Heart left ventricle (tissue), 16 donors: ENCODE measurements at places on chromosomes 13 and 19. TPM values are rescaled to one million over a fixed set of nuclear protein-coding genes. Genes with fewer than 3 reads are reported as not detected.

SIGLEC7 gene
- polyA plus RNA-seq: 1.0 TPM

RUBCNL gene
- 0.29 TPM for polyA plus RNA-seq

HIF3A gene
- 80.9 TPM for polyA plus RNA-seq

ZNF578 gene
- polyA plus RNA-seq: 1.9 TPM

ZNF177 gene
- polyA plus RNA-seq: 1.8 TPM

NTN5 gene
- polyA plus RNA-seq: not detected

PTGIR gene
- polyA plus RNA-seq: 2.7 TPM

RGL3 gene
- polyA plus RNA-seq: 2.2 TPM

NXNL1 gene
- not detected for polyA plus RNA-seq

TLE6 gene
- polyA plus RNA-seq: 1.4 TPM

PSG1 gene
- not detected for polyA plus RNA-seq

SOHLH2 gene
- polyA plus RNA-seq: 0.15 TPM

ATP8B3 gene
- 0.42 TPM for polyA plus RNA-seq

MIER2 gene
- polyA plus RNA-seq: 22.2 TPM

B3GNT8 gene
- 5.0 TPM for polyA plus RNA-seq

KLK14 gene
- 0.17 TPM for polyA plus RNA-seq

ADGRE2 gene
- 0.83 TPM for polyA plus RNA-seq

DKKL1 gene
- polyA plus RNA-seq: 0.24 TPM

KLC3 gene
- 0.32 TPM for polyA plus RNA-seq

CEBPA gene
- polyA plus RNA-seq: 1.3 TPM

ZNF845 gene
- 2.7 TPM for polyA plus RNA-seq

VSTM2B gene
- not detected for polyA plus RNA-seq
